Amygdala (tissue), 56 donors: ENCODE measurements at places on chromosomes 12 and 14.

- no peak for DNase-seq
These were observed 80.8 kb downstream of the EMP1 start for GRCh38 chr12:13277293-13277692.

GRCh38 chr12:124915239-124916236 is 1.1 kb upstream of the UBC start:
- no peak for DNase-seq

- no peak for DNase-seq
These were observed 94.4 kb upstream of the VRK1 start for GRCh38 chr14:96702831-96703230.

- DNase-seq = no peak
These were observed 83.3 kb upstream of the KCNH3 start for GRCh38 chr12:49455501-49455900.

GRCh38 chr14:104583424-104584306 is 4.1 kb downstream of the C14orf180 start:
- no peak for DNase-seq

- no peak for DNase-seq
These were observed 271.8 kb downstream of the ALG10 start for GRCh38 chr12:34294137-34294536.

DNA sequence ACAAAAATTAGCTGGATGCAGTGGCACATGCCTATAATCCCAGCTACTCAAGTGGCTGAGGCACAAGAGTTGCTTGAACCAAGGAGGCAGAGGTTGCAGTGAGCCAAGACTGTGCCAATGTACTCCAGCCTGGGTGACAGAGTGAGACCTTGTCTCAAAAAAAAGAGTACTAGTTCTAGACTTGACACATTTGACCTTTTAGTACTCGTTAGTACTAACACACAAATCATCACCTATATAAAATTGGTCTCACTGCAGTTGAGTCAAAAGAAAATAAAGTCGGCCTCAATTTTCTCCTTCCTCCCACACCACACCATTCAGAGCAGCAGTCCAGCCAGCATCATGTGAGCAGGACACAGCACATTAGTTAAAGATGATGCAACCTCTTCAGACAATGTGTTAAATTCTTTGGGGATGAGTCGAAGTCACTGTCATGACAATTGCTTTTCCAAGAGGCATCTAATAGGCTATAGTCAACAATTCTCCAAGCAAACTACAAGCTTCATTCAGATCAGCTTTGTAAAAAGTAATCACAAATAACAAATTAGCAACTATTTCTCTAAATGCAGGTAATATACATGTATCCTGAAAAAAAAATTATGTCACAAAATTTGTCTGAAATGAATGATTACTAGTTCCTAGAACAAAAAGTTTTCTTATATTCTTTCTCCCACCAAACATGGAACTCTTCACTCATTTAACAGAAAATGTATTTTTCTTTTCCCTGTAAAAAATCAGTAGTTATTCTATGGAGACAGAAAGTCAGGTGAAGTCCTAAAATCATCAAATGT is 55.6 kb downstream of the CLIP1 start:
- no peak for DNase-seq
